Chondrocyte (in vitro differentiated cells): ENCODE measurements at places on chromosomes 3 and 15.
A peak's percentile ranks its signal among the peaks of the same experiment; 100 is the strongest.

GRCh38 chr3:23735535-23736326, 70.0 kb upstream of the UBE2E1 start:
- peak overlapping the region; percentile 87 for H3K27ac ChIP-seq
- H3K4me1 ChIP-seq: peaks cover 52% of the 10 kb centered on the region
- no peaks in the 10 kb centered on the region for H3K27me3 ChIP-seq
- H3K4me3 ChIP-seq: no peak overlapping the region

DNA sequence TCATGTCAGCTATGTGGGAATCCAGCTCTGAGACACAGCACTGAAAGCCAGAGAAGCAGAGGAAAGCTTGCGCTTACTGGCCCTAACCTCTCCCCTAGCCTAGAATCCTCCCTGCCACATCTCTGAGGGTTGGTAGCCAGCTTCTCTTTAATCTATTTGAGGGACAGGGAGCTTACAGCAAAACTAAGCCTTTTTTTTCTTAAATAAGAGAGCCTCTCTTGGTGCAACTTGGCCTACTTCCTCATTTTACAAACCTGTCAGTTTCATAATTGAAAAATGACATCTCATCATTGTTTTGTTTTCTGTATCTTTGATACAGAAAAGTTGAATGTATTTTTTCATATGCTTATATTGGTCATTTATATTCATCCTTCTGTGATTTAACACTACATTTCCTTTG, 193.9 kb downstream of the ZNF621 start:
- H3K27me3 ChIP-seq: peaks cover 5% of the 10 kb centered on the region
- peaks cover 7% of the 10 kb centered on the region for H3K4me1 ChIP-seq
- H3K36me3 ChIP-seq: peaks cover 3% of the 10 kb centered on the region
- no peak overlapping the region for H3K4me3 ChIP-seq

- H3K4me1 ChIP-seq: peaks cover 36% of the 10 kb centered on the region
- no peaks in the 10 kb centered on the region for H3K36me3 ChIP-seq
- no peak for DNase-seq
- H3K27ac ChIP-seq: no peak overlapping the region
Observed at GRCh38 chr3:53775834-53776251, 70.4 kb downstream of the CHDH start.

- peaks cover 3% of the 10 kb centered on the region for H3K36me3 ChIP-seq
- peaks cover 19% of the 10 kb centered on the region for H3K4me1 ChIP-seq
- no peak overlapping the region for H3K4me3 ChIP-seq
- DNase-seq: no peak
Observed at GRCh38 chr3:185940951-185941350, 3.1 kb upstream of the TRA2B start.

DNA sequence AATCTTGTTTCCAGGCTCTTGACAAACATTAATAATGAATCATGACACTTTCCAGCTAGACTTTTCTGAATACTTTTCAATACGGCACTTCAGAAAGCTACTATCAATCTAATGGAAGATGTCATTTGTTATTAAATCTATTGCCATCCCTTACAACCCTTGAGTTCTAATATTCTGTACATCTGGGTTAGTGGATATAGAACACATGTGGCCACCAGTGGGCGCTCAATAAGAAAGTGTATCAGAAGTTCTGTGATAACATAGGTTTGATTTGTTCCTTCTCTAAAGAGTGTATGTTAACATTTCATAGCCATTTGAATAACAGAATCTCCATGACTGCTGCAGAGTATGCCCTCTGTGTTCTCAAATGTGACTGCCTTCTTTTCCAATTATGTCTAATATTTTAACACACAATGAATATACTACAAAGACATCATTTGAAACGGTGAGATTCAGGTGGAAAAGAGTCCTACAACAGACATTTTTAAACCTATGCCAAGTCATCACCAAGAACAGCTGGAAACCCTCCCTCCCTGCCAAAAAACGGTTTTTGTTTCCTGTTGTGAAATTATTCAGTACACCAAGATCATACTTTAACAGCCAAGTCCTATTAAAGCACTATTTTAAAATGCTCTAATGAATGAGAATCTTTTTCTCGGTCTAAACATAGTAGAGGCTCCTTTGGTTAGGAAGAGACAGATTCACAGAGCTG, 22.2 kb downstream of the ALDH1A2 start:
- H3K4me3 ChIP-seq: no peak overlapping the region
- no peak overlapping the region for H3K27ac ChIP-seq
- H3K27me3 ChIP-seq: peaks cover 32% of the 10 kb centered on the region
- no peaks in the 10 kb centered on the region for H3K36me3 ChIP-seq
- H3K4me1 ChIP-seq: peaks cover 9% of the 10 kb centered on the region
